Activated T-helper 1 cell treated with Interleukin-2 at 50 U/mL for 16 hours (primary cell): ENCODE measurements at places on chromosomes 2 and 18.

DNA sequence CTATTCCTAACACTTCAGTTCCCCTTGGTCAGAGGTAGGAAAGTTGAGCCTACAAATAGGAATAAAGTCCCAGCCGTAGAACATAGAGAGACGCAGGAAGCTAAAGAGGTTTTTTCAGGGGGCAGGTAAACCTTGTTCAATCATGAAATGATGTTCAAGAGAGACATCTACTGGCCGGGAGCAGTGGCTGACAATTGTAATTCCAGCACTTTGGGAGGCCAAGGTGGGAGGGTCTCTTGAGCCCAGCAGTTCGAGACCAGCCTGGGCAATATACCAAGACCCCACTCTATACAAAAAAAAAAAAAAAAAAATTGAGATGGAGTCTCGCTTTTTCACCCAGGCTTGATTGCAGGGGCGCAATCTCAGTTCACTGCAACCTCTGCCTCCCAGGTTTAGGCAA lies 66.7 kb upstream of the DNAJC10 start:
- DNase-seq, result no peak

DNA sequence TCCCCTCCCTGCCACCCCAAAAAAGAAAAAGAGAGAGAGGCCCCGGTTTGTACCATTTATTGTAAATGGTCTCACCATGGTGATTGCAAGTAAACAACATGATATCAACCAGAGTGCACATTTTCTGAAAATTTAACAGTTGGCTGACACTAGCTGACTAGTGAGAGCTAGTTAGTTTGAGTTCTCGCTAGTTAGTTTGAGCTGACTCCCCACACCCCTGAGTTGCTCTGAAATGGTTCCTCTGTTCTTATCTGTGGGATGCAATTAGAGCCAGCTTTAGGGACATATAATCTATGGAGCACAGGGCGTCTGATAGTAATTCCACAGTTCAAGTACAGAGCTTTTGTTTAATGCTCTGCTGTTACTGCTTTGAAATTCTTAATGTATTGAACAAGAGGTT lies 13.1 kb downstream of the CASP10 start:
- DNase-seq, result no peak

GRCh38 chr2:56184500-56185011 lies 766 bp downstream of the CCDC85A start:
- no peak for DNase-seq

DNA sequence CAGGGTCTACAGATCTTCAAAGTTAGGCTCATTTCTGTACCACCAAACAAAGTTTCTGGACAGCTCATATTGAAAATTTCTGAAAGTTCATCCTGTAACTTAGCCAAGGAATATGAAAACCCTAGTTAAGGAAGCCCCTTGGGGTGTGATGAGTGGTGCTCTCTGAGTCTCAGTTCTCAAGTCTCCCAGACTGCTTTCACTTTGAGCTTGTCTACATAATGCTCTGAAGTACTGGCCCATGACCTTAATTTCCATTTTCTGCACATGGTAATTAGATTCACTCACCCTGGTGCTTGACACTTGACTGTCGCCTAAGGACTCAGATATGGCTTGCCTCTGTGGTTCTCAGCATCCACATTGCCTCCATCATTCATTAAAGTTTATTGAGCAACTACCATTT lies 51.7 kb upstream of the SATB2 start:
- DNase-seq, result no peak

- DNase-seq, result no peak
Observed at GRCh38 chr2:147665105-147665504, 179.7 kb upstream of the ACVR2A start.

DNA sequence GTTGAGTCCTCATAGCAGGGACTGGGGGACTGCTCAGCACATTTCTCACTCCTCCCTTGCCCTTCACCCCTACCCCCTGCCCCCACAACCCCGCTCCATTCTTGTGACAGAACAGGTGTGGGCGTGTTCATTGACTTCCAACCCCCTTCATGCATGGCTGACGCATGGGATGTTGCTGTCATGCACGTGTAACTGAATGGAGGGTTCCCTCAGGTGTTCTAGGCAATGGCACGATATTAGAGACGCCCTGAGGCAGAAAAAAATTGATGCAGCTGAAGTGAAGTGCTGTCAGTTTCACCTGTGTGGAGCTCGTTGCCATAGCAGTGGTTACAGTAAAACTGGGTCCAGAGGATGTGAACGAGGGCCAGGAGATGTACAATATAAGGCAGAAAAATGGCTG lies 6.5 kb upstream of the THOC1 start:
- DNase-seq, result no peak

DNA sequence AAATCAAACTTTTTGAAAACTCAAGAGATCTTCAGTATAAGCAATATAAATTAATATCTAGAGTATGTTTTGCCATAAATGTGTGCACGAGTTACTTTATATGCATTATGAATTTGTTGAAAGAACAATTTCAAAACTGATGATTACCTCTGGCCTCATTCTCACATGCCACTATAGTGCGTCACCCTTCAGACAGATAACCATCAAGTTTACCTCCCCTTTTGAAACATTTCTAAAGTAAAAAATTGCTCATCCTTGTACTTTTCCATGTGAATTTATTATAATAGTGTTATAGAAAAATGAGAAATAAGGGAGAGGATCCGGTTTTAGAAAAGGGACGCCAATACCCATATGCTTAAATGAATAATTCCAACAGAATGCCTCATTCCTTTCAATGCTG lies 38.3 kb downstream of the ZEB2 start:
- DNase-seq, result no peak
